Cortex of kidney (tissue), 1 donor: ENCODE measurements at places on chromosomes 6 and 20.

GRCh38 chr20:4167261-4168021 lies 152.1 kb upstream of the RNF24 start:
- DNase-seq: no peak

DNA sequence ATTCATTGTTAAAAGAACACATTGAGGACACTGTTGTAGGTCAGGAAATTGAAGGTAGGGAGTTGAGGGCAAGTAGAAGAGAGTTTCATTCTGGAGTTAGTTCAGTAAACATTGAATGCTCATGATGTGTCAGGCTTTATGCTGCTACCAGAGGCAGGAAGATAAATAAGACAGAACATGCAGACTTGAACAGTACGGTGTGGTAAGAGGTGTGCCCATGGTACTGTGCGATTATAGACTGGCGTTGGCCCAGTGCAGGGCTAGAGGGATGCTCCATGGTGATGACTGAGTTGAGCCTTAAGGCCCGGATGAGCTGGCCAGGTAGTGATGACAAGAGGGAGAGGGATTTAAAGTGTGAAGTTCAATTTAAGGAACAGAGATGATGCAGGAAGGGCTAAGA lies 50.8 kb downstream of the CARMIL1 start:
- DNase-seq: no peak

- no peak for DNase-seq
Measured at GRCh38 chr20:58855506-58856389, 3.2 kb downstream of the GNAS start.

DNA sequence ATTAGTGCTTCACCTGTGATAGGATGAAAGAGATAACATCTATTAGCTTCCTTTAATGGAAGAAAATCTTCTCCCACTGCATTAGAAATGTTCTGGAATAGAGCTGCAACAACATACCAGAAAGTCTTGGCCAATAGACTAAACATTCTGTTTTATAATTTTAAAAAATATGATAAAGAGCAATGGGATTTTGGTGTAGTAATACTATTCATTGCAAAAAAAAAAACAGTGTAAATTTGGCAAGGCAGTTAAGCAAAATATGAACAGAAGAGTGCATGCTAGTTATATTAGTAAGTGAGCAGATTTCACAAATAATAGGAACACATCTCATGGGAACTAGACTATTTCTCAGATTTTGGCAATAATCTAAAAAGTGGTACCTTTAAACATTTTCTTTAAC lies 43.3 kb downstream of the SOX4 start:
- DNase-seq: no peak

- no peak for DNase-seq
Measured at GRCh38 chr6:164531736-164532135, 777.7 kb downstream of the C6orf118 start.

- no peak for DNase-seq
Measured at GRCh38 chr6:89071036-89071435, 9.5 kb upstream of the PNRC1 start.

GRCh38 chr20:59972037-59972801 lies 14.0 kb downstream of the CDH26 start:
- no peak for DNase-seq
